ENCODE measurements at places on chromosomes 2 and 18.

- DNase-seq: no peak
Measured at GRCh38 chr18:46134920-46135675, 30.9 kb downstream of the HAUS1 start.

DNA sequence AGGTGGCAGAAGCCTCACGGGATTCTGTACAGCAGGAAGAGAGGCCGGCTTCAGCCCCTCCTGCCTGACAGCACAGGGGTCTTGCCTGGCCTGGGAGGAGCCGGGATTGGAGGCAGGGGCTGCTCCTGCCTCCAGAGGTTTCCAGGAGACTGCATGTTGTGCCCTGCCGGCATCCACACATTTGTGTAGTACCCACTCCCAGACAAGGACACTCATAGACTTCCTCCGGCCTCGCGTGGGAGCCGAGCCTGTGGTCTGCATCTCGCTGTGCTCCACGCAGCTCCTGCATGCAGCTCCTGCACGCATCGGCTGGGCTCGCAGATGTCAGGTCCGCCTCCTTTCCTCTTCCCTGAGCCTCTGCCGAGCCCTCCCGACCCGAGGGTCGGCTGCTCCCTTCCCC lies 34.7 kb downstream of the TPO start:
- DNase-seq: no peak

DNA sequence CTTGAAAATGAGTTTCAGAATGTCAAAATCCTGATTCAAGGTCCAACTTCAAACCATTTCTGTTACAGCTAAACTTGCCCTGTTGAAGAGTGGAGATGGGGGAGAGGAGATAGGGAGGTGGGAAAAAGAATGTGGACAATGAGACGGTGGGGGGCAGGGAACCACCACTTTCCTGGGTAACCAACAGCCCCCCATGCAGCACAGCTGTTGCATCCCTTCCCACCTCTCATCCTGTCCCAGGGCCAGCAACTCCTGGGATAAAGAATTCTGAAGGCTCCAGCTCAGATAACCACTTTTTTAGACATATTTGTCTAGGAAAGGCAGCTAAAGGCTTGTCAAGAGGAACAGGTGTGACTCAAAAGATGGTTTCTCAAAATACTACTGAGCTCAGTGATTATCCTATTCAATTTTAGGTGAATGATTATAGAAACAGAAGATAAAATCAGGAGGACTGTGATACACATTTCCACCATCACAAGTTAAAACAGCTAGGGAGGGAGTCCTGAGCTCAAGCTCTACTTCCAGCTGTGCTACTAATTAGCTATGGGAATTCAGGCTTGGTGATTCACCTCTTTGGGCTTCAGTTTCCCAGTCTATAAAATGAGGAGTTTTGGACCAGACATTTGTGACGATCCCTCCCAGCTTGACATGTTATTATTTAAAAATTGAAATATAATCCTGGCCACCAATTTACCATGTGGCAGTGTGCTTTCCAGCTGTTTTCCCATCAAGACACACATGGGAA lies 36.3 kb downstream of the HDHD2 start:
- no peak for DNase-seq

GRCh38 chr2:25620077-25620476 lies 53.3 kb downstream of the DTNB start:
- no peak for DNase-seq

GRCh38 chr2:26542194-26542455 lies 64.2 kb upstream of the OTOF start:
- no peak for DNase-seq

- DNase-seq: peak; percentile 58
Measured at GRCh38 chr2:197889041-197889440, 84.6 kb downstream of the PLCL1 start.

GRCh38 chr2:40243581-40244187 lies 208.2 kb downstream of the SLC8A1 start:
- no peak for DNase-seq

GRCh38 chr2:212913640-212914306 lies 237.6 kb downstream of the IKZF2 start:
- no peak for DNase-seq

GRCh38 chr2:118604811-118605210 lies 242.6 kb downstream of the EN1 start:
- no peak for DNase-seq

- no peak for DNase-seq
Measured at GRCh38 chr2:142673836-142674235, 203.6 kb upstream of the KYNU start.

GRCh38 chr2:75327334-75327733 lies 128.0 kb upstream of the TACR1 start:
- DNase-seq: no peak

DNA sequence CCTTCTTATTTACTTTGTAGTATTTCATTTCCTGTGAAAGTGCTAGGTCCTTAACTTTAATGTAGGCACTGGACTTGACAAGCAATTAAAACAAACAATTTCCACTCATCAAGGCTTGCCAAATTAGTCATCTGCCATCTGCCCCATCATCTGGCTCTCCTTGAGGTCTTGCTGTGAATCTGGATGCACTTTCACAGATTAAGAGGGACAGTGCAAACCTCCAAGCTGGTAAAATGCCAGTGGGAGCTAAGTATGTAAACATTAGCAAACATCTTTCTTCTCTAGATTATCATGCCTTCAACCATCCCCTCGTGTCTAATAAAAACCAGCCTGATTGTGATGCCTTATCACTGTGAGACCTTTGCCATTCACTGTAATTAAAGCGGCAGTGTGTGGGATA lies 402.9 kb downstream of the ERBB4 start:
- DNase-seq: no peak

DNA sequence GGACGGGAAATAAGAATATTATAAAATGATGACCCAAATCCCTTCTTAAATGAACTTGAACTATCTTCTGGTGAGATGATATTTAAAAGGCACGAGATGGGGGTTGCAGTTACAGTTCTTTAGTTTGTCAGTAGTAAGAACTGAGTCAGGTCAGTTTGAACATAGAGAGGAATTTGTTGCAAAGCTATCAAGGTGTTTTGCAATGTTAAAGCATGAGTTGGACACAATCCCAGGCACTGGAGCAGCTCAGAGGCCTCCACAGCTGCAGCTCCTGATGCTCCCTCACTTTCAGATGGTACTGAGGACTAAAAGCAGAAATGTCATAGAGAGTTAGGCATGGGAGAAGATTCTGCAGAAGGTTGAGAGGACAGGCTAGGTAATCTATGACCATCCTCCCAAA lies 236.0 kb downstream of the BCL2 start:
- DNase-seq: no peak

DNA sequence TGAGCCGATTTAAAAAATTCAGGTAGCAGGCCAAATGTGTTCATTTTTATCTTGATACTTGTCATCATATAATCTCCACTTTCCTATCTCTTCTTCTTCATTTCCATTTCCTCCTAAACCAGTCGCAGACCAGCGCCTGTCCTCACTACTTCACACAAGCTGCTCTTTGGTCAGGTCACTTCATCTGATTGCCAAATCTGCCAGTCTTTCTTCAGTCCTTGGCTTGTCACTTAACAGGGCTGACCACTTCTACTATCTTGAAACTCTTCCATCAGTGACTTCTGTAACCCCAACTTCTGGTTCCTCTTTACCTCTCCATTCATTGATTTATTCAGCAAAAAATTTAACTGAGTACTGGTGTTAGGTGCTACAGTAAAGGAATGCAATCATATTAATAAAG lies 18.0 kb upstream of the SPRED2 start:
- no peak for DNase-seq

- no peak for DNase-seq
Measured at GRCh38 chr2:23286758-23287704, 97.9 kb upstream of the KLHL29 start.

DNA sequence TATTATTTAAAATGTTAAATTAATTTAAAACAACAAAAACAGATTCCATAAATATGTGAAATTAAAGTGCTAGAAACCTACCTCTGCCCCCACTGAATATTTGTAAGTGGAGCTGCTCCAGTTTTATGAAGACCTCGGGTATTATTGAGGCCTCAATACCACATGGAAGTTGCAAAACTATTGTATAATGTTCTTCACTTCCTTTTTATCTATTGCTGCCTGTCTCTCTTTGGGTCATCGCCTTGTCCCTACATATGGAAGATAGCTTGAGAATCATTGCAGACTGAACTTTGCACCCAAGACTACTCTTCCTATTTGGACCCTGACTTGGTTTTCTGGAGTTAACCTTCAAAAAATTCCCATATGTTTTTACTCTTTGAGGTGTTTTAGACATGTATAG lies 212.1 kb upstream of the NETO1 start:
- no peak for DNase-seq

- DNase-seq: no peak
Measured at GRCh38 chr2:64392529-64392928, 61.4 kb upstream of the LGALSL start.

DNA sequence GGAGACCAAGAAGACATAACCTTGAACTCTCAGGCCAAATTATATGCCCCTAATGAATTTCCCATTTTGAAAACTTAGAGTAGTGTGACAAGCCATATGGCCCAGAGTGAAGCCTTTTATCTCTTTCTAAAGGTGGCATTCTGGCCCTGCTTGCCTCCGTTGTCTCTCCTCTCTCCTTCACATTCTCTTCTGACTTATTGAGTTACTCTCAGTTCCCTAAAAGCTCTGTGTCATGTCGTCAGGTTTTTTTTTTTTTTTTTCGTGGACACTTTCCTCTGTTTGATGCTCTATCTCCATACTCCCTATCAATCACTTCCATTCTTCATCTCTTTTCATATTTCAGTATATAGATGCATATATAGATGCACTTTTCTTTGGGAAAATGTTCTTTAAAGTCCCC lies 128.1 kb upstream of the RPRM start:
- no peak for DNase-seq

- no peak for DNase-seq
Measured at GRCh38 chr2:213863541-213863940, 547.3 kb upstream of the VWC2L start.

GRCh38 chr2:102593516-102593915 lies 25.8 kb upstream of the SLC9A2 start:
- no peak for DNase-seq

- no peak for DNase-seq
Measured at GRCh38 chr2:172216477-172216876, 113.8 kb upstream of the DLX2 start.

DNA sequence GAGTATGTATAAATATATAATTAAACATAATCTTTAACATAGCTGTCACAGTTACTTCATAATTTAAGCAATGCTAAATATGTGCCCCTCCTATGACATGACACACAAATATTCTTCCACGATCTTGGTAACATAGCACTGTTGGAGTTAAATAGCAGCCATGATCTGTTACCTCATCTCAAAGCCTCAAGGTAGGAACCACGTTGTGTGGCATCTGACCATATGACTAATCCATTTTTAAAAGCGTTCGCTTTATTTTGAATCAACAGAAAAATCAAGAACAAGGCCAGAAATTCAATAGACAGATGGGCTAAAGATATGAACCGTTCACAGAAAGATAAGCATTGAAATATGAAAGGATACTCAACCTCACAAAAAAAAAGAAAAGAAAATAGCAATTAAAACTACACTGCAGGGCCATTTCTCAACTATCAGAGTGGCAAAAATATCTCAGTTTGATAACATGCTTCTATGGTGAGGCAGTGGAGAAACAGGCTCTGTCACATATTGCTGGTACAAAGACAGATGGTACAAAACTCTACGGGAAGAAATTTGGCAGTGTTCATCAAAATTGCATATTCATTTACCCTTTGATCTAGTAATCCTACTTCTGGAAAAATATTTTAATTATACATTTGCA lies 105.9 kb downstream of the TMX3 start:
- DNase-seq: no peak

GRCh38 chr18:76817888-76818611 lies 4.3 kb upstream of the ZNF236 start:
- DNase-seq: no peak

- no peak for DNase-seq
Measured at GRCh38 chr18:29156531-29156930, 979.6 kb upstream of the CDH2 start.

DNA sequence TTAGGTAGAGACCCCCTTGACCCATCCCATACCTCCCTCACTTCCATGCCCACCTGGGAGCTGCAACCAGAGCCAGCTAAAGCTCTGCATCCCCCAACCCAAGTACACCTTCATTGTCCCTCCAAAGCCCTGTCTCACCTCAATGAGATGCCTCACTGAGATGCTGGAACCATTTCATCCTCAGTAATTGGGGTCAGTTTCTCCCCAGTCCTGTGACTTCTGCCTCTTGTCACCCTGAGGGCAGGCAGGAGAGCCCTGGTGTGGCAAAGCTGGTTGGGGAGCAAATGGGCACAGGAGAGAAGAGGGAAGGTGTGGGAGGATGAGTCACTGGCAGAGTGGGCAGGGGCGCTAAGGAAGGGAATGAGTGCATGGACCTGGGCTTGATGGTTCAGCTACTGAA lies 27.9 kb upstream of the NT5DC4 start:
- peak; percentile 81 for DNase-seq

DNA sequence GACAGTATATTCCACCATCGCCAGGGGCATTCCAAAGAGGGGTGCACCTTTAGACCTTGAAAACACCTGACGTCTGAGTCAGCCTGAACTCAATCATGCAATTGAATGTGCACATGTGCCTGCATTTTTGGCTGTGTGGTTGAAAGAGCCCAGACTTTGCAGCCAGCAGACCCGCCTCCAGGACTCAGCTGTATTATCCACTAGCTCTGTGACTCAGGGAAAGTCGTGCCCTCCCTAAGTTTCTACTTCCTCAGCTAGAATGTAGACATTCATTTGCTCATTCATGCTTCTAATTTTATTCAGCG lies 94.2 kb downstream of the LRRC30 start:
- no peak for DNase-seq

DNA sequence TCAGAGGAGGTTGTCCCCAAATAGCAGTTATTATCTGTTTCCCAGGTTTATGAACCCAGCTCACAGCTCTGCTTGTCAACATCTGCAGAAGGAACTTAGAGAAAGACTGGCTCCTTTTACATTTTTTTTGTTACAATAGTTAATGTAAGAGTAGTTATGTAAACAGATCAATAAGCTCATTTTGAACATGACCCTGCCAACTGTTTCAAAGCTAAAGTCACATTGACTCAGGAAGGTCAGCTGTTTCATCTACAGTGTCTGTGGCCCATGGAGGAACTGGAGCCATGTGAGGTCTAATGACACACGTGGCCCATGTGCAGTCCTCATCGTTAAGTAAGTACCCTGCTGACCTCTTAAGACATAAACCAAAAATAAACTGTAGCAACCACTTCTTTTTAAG lies 97.1 kb downstream of the SH3RF3 start:
- no peak for DNase-seq
